ENCODE measurements at places on chromosomes 12 and 14.

DNA sequence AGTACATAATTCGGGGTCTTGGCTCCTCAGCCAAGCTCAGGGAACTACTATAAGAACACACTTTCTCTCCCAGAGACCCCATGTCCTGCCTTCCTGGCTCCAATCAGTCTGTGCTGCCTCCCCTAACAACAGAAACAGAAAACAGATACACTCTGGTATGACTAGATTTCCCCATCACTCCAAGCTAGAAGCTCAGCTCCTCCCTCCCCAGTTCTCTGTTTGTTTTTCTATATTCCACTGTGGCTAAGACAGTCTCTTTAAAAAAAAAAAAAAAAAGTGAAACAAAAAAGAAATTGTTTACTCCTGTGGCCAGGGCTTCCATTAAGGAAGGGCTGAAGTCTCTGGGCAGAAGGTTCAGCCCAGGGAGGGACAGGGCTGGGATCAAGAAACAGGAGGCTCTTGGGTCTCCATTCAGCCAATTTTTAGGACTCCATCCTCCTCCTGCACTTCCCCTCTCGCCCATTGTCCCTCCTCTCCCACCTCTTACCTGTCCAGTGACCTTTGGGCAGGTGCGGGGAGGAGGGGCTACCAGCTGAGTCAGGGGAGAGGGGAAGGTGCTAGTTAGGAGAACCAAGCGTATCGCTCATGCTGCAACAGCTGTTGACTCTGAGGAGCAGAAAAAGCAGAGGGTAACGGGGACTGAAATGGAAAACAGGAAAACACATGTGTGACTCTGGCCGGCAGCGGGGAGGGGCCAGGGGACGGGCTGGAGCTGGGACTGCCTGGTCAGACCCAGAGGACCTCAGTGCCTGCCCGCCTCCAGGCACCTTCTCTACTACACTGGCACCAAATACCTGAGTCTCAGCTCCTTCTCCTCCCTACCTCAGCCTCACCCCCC is 4.1 kb upstream of the SLC7A7 start:
- no peak for DNase-seq

GRCh38 chr14:98503086-98503815 is 768.7 kb downstream of the BCL11B start:
- DNase-seq = no peak

- DNase-seq = peak; percentile 68
These were observed 804 bp downstream of the GAPDH start for GRCh38 chr12:6534945-6535696.

GRCh38 chr14:91363776-91364523 is 53.7 kb downstream of the CCDC88C start:
- no peak for DNase-seq

Data from activated CD4-positive, alpha-beta T cell treated with anti-CD3 and anti-CD28 coated beads, Interleukin-2, amount 50 U/mL, for 1 hour (primary cell).